ENCODE measurements at places on chromosomes 7 and 10.

- DNase-seq, result no peak
Measured at GRCh38 chr7:33799766-33800165, 105.6 kb upstream of the BMPER start.

DNA sequence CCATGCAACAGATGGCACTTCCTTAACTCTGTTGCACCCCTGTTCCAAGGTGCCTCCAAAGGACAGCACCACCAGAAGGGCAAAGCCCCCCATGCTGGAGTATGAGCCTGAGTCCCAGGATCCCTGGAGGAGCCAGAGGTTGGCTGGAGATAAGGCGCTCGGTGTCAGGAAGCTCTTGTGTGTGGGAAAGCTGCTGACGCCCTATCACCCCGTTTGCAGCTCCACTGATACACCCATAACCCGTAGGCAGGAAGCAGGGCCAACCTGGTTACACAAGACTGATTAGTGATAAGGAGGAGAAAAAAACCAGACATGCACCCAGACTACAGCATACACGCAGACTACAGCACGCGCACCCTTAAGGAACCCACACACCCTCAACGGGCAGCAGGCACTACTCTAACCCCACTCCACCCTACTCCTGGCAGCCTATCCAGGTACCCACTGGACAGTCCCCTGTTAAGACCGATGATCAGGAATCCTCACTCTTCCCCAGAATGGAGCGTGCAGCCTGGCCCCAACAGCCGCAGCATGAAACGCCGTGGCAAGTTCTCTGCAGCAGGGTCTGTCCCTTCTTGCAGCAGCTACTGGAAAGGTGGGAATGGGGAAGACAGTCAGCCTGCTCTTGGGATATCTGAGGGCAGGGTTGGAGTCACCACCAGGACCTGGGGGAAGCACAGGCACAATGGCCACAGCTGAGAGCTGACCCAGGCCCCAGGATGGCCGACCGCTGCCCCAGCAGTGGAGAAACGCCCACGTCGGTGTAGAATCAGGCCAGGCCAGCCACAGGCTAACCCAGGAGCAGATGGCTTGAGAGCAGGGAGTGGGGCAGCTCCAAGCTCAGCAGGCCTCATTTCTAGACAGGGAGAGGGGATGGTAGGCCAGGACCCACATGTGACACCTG is 38.3 kb upstream of the TUBB8 start:
- DNase-seq, result no peak

GRCh38 chr10:52308251-52309031 is 5.6 kb upstream of the DKK1 start:
- peak; percentile 57 for DNase-seq

DNA sequence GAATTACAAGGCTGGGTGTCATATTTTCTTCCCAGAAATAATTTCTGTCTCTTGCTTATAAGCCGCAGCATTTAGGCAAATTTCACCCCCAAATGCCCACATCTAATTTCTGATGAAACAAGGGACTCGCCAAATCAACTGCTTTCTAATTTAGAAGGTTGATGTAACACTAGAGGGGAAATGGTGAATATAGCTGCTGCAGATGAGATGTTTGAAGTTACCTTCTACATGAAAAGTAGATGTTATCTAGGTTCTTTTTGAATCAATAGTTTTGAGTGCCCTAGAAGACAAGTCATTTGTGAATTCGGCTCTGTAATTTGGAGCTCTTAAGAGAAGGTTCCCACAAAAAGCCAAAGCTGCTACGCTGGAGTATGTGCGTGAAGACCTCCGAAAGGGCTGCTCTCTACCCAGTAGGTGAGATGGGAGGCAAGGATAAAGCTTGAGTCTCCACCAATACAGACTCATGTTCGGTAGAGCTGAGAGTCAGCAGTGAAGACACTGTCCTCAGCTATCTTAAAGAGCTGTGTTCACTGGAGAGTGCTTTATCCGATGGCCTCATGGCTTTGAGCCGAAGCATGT is 99.5 kb downstream of the FANK1 start:
- no peak for DNase-seq

- no peak for DNase-seq
Measured at GRCh38 chr7:31652063-31652326, 35.0 kb upstream of the PPP1R17 start.

GRCh38 chr10:127148066-127148932 is 48.1 kb downstream of the INSYN2A start:
- DNase-seq, result no peak

DNA sequence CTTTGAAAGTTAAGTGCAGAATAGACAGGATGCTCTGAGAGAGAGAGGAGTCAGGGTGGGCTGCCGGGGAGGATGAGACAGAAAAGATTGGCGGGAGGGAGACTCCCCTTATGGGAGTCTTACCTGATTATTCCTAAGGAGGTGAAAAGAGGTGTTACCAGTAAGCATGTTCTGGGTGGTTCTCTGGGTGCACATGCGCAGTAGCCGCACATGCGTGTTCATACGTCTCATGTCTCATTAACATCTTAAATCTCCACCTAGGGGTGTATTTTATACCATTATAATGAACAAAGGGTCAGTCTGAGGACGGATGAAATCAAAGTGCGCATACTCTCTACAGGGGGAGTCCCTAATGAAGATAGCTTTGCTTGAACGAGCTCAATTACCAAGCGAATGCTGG is 592.9 kb upstream of the C7orf33 start:
- DNase-seq, result no peak

- DNase-seq, result no peak
Measured at GRCh38 chr10:85532773-85533172, 833.8 kb downstream of the GRID1 start.

- DNase-seq, result no peak
Measured at GRCh38 chr10:131997366-131998049, 15.8 kb upstream of the BNIP3 start.

- no peak for DNase-seq
Measured at GRCh38 chr7:101678658-101679057, 49.6 kb upstream of the MYL10 start.

DNA sequence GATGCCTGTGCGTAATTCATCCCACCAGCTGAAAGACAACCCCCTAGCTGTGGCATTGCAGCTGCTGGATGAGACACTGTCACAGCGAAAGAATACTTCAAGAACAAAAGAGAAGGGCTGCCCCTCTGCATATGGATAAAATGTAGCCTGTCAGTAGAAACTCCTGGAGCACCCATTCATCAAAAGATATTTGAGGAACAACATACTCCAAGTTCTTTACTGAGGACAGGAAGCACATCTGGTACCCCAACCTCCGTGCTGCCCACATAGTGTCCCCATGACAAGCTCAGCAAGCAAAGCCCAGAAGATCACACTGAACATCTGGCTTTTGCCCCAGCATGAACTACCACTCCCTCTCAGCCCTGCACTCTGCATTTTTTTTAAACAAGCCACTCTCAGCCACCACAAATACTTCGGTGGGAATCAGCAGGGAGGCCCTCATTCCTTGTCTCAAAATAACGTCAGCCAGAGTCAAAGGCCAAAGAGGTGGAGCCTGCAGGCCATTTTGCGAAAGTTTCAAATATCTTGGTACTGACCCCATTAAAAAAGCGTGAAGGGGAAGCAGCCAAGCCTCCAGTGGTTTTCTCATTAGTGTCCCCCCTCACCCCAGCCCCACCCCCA is 1.7 kb downstream of the CREB3L2 start:
- DNase-seq, result no peak

DNA sequence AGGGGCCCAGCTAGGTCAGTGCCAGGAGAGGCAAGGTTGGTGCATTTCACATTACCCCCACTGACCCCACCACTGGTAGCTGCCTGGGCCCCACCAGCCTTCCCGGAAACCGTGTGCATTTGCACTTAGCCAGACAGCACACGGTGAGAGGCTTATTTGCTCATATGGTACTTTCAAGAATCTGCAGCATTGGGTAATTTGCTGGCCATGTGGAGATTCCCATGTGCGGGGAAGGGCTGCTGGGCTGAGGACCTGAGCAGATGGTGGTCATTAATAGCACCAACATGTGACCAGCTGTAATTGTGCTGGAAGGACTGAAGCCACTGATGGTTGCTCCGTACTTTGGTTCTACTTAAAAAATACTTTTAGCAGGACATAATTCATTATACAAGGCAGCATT is 323.8 kb downstream of the DPP6 start:
- DNase-seq, result no peak

DNA sequence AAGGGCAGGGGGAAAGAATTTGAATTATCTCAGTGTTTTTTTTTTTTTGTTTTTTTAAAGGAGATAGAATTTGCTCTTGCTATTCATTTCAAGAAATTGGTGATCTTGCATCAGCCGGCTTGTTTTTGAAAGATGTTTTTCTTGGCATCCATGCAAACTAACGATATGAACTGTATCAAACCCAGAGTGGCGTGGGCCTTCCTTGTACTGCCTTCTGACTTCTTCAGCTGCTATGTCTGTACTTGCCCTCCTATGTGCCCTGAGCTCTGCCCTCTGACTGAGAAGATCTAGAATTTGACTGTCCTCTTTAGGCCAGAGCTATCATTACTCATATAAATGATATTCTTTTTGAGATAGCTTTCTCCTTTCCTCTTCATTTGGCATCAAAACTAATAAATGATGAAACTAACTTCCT is 183.1 kb downstream of the EXOC4 start:
- DNase-seq, result no peak

GRCh38 chr10:113666682-113667252 is 2.9 kb upstream of the NRAP start:
- DNase-seq, result peak; percentile 35

DNA sequence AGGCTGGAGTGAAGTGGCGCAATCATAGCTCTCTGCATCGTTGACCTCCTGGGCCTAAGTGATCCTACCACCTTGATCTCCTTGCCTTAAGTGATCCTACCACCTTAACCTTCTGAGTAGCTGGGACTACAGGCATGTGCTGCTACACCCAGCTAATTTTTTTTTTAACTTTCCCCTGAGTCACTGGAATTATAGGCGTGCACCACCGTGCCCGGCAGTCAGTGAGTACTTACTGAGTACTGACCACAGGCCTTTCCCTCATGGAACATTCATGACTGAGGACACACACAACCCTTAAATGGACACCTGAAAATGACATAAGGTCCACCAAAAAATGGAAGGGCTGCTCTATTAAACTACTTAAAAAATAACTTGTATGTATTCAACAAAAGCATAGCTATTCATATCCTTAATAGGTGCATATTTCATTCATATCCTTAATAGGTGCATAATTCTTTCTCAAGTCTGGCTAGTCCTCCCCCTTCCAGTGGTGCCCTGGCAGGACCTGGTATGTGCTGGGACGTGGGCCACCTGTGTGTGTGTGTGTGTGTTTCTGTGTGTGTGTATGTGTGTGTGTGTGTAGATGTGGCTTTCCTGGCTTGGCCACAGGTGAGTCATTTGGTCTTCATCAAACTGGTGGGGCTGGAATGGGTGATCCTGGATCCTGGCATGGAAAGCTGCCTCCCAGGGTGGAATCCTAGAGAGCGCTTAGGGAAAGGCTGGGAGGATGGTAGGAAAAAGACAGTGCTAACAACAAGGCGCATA is 3.5 kb downstream of the FAM180A start:
- DNase-seq, result no peak

- no peak for DNase-seq
Measured at GRCh38 chr10:122333037-122333436, 41.5 kb upstream of the PLEKHA1 start.

DNA sequence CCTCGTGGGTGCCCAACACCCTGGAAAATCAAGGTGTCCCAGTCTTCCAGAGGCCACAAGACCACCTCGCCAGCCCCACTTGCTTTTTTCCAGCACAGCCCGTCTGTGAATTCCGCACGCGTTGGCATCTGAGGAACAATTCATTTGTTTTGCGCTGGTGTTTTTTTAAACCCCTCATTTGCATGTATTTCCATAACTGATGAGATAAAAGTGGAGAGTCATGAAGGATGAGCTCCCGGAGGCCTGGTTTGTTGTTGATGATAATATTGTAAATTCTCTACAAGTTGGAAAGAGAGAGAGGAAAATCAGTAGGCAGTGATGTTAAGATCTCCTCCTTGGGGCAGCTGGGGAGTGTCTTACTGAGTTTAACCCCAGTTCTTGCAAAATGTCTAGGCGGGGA is 34.6 kb downstream of the SLC29A3 start:
- no peak for DNase-seq

GRCh38 chr10:113319479-113319878 is 233.4 kb upstream of the HABP2 start:
- no peak for DNase-seq

DNA sequence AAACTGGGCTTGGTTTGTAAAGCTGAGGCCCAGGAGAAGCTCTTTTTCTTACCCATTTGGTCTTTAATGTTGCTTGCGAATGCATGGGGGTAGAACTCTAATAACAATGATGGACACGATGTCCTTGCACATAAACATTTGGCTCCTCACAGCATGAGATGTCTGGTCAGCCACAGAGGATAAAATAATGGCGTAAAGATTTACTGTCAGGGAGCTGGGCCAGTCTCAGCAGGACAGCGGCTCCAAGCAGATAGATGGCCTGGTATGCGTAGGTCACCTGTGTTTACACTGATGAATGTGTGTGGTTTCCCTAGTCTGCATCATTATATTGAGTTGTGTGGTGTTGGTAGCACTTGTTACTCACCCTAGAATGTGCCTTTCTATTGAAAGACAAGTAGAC is 537.4 kb downstream of the CNTNAP2 start:
- DNase-seq, result no peak

DNA sequence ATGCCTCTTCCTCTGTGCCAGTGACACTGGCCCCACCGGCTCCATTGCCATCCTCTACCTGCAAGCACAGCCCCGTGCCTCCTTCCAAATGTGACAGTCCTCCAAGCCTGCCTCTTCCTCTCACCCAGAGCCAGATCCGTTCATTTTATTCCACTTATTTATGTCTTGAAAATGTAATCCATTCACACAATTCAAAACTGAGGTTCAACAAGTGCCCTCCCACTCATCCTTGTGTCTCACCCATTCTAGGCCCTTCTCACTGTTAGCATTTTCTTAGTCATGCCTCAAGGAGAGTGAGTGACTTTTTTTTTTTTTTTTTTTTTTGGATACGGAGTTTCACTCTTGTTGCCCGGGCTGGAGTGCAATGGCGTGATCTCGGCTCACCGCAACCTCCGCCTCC is 41.7 kb downstream of the FKBP6 start:
- DNase-seq, result no peak

DNA sequence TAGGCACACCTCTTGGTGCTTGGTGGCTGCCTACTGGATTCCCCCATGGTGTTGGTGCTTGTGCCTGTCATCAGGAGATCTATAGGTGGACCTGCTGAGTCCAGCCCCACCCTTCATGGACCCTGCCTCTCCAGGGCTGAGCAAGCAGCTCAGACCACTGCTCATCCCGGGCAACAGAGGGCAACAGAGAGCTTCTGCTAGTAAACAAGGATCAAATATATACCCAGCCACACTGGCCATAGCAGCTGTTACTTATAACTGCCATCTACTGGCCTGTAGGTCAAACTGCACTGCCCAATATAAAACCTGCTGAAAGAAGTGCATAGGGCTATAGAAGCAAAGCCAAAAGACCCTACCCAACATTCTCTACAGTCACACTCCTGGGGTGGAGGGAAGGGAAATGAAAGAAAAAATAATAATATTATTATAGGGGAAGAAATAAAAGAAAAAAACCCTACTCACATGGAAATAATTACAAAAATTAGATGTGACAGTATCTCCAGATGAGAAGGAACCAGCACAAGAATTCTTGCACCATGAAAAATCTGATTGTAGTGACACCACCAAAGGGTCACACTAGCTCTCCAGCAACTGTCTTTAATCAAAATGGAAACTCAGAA is 54.9 kb upstream of the ZNF800 start:
- DNase-seq, result peak; percentile 63

- peak; percentile 20 for DNase-seq
Measured at GRCh38 chr10:12195281-12195602, 449 bp downstream of the NUDT5 start.
